Uterus (tissue), 4 donors: ENCODE measurements at places on chromosomes 5 and 9. TPM values are rescaled to one million over a fixed set of nuclear protein-coding genes. Genes with fewer than 3 reads are reported as not detected.

DNA sequence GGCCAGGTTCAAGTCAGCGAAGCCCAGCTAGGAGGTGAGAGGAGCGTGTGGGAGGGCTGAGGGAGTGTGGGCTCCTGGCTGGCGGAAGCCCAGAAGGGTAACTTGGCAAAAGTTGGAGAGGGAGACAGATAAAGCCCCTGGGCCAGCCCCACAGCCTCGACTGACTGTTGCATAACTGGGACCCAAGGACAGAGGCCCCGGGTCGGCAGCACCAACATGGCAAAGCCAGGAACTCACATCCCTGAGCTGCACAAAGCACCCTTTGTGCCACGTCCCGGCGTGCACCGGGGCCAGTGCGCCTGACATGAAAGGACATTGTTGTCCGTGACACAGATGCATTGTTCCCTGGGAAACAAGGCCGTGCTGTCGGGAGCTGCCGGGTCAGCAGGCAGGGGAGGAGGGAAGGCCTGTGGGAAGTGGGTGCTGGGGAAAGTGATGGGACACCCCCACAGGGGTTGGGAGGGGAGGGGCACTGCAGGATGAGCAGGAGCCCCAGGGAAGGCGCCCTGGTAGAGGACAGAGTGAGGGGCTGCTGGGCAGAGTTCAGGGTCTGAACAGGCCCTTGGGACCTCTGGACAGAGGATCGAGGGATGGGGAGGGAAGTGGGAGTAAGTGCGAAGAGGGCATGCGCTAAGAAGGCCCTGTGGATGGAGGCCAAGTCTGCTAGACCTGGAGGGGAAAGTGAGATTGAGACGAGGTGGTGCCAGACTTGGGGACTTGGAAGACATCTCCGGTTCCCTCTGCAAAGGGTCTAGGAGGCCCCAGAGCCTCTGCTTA lies 13.0 kb upstream of the DPM2 start:
- no peaks in the 10 kb centered on the region for H3K36me3 ChIP-seq
- H3K27ac ChIP-seq, result peak overlapping the region; percentile 59
- H3K27me3 ChIP-seq, result no peaks in the 10 kb centered on the region
- no peak overlapping the region for H3K4me3 ChIP-seq
- H3K4me1 ChIP-seq, result peaks cover 2% of the 10 kb centered on the region

DNA sequence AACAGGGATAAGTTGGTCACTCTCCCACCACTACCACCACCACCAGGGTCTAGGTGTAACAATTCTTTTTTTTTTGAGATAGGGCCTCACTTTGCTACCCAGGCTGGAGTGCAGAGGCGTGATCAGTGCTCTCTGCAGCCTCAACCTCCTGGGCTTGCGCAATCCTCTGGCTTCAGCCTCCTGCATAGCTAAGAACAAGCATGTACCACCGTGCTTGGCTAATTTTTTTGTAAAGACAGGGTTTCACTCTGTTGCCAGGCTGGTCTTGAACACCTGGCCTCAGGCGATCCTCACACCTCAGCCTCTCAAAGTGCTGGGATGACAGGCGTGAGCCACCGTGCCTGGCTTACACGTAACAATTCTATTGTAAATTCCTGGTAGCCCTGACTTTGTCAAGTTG lies 27.5 kb downstream of the CORO2A start:
- H3K4me1 ChIP-seq, result no peaks in the 10 kb centered on the region
- H3K36me3 ChIP-seq, result no peaks in the 10 kb centered on the region
- H3K4me3 ChIP-seq, result no peak overlapping the region

Gene WDR38
- total RNA-seq, result not detected

GRCh38 chr9:37621273-37622121 lies 29.1 kb upstream of the TOMM5 start:
- no peak overlapping the region for H3K27ac ChIP-seq
- no peaks in the 10 kb centered on the region for H3K36me3 ChIP-seq
- no peak for DNase-seq
- H3K27me3 ChIP-seq, result no peaks in the 10 kb centered on the region
- no peaks in the 10 kb centered on the region for H3K4me1 ChIP-seq
- H3K4me3 ChIP-seq, result no peak overlapping the region

- no peak for DNase-seq
- H3K4me1 ChIP-seq, result no peaks in the 10 kb centered on the region
- H3K36me3 ChIP-seq, result no peaks in the 10 kb centered on the region
- H3K27ac ChIP-seq, result no peak overlapping the region
- no peak overlapping the region for H3K4me3 ChIP-seq
These were observed 14.7 kb downstream of the IL31RA start for GRCh38 chr5:55865831-55866230.

DNA sequence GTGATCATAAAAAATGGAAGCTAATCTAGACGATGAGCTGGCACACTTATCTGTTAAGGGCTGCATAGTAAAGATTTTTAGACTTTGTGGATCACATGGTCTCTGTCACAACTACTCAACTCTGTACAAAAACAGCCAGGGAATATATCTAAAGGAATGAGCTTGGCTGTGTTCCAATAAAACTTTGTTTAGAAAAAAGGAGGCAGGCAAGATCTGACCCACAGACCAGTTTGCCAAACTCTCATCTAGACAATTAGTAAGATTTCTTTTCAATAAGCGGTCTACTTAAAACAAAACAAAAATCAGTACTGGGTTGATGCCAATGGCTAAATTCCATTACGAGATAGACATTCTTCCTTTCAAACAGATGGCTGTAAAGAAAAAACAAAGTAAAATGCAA lies 53.0 kb upstream of the RETREG1 start:
- no peaks in the 10 kb centered on the region for H3K27me3 ChIP-seq
- H3K4me3 ChIP-seq, result no peak overlapping the region
- H3K27ac ChIP-seq, result no peak overlapping the region
- H3K4me1 ChIP-seq, result no peaks in the 10 kb centered on the region
- H3K36me3 ChIP-seq, result no peaks in the 10 kb centered on the region

DNA sequence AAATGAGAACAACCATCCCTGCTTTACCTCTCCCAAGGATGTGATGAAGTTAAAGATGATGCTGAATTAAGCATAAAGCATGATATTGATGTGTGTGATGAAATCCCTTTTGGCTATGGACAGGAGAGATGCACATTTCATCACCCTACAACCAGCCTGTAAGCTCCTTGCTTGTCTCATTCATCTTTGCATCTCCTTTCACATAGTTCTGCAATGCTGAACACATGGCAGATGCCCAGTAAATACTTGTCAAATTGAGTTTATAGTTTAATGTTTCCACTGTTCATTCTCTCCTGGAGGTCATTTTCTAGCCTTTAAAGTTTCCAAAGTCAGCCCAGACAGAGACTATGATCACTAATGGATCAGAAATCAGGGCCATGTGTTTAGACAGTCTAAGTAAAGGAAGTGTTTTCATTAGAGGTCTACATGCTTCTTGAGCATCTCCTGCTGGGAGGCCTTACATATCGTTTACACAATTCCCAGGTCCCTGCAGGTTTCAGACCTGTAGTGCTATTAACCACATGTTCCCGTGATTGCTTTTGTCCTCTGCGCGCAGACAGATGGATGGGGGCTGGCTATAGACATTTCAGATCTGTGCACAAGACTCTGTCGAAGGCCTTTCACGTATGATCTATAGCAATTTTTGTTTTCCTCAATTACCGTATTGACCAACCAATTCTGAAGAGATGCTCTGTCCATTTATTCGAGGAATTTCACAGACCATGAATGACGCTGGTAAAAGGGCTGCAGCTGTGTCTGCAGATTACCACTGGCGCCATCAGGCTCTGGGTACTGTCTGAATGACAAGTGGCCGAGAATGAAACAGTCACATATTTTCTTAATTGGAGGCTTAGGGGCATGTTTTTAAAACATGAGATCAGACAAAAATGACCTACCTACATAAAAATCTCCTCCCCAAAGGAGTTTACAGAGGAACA lies 49.0 kb upstream of the CKMT2 start:
- DNase-seq, result no peak
- no peaks in the 10 kb centered on the region for H3K27me3 ChIP-seq
- H3K4me3 ChIP-seq, result no peak overlapping the region
- H3K27ac ChIP-seq, result no peak overlapping the region
- no peaks in the 10 kb centered on the region for H3K4me1 ChIP-seq

Gene ADAMTSL1
- 164 TPM for total RNA-seq

GRCh38 chr5:92424785-92425426 lies 1041.8 kb upstream of the ARRDC3 start:
- no peak overlapping the region for H3K4me3 ChIP-seq
- no peak for DNase-seq
- no peaks in the 10 kb centered on the region for H3K27me3 ChIP-seq
- no peaks in the 10 kb centered on the region for H3K4me1 ChIP-seq
- no peaks in the 10 kb centered on the region for H3K36me3 ChIP-seq

Gene PPP1R26
- 3.6 TPM for total RNA-seq

GRCh38 chr9:122346478-122347347 lies 24.1 kb upstream of the PTGS1 start:
- no peaks in the 10 kb centered on the region for H3K4me1 ChIP-seq
- peak overlapping the region; percentile 39 for H3K27ac ChIP-seq
- H3K36me3 ChIP-seq, result no peaks in the 10 kb centered on the region

GRCh38 chr5:40616781-40617180 lies 62.9 kb upstream of the PTGER4 start:
- no peak overlapping the region for H3K27ac ChIP-seq
- no peaks in the 10 kb centered on the region for H3K4me1 ChIP-seq
- H3K4me3 ChIP-seq, result no peak overlapping the region
- H3K27me3 ChIP-seq, result no peaks in the 10 kb centered on the region

Gene OR2S2
- not detected for total RNA-seq

Gene TMEM174
- total RNA-seq, result not detected

- no peak for DNase-seq
- peak overlapping the region; percentile 79 for H3K27ac ChIP-seq
- no peaks in the 10 kb centered on the region for H3K27me3 ChIP-seq
- no peak overlapping the region for H3K4me3 ChIP-seq
- no peaks in the 10 kb centered on the region for H3K4me1 ChIP-seq
- no peaks in the 10 kb centered on the region for H3K36me3 ChIP-seq
These were observed 2.7 kb downstream of the ADAMTS2 start for GRCh38 chr5:179342577-179342976.

GRCh38 chr5:150659360-150660107 lies 1.5 kb upstream of the MYOZ3 start:
- peak overlapping the region; percentile 45 for H3K27ac ChIP-seq
- no peak overlapping the region for H3K4me3 ChIP-seq
- no peaks in the 10 kb centered on the region for H3K36me3 ChIP-seq
- H3K4me1 ChIP-seq, result no peaks in the 10 kb centered on the region
- DNase-seq, result no peak
- H3K27me3 ChIP-seq, result no peaks in the 10 kb centered on the region

GRCh38 chr9:131405858-131406537 lies 12.1 kb downstream of the PRRC2B start:
- H3K27ac ChIP-seq, result peak overlapping the region; percentile 9
- DNase-seq, result no peak
- H3K4me1 ChIP-seq, result peaks cover 50% of the 10 kb centered on the region
- H3K27me3 ChIP-seq, result no peaks in the 10 kb centered on the region

Gene PCDHB16
- total RNA-seq, result 10.2 TPM

Gene NUDT12
- 1.5 TPM for total RNA-seq

Gene HAPLN1
- not detected for total RNA-seq

Gene SHC3
- 0.51 TPM for total RNA-seq

DNA sequence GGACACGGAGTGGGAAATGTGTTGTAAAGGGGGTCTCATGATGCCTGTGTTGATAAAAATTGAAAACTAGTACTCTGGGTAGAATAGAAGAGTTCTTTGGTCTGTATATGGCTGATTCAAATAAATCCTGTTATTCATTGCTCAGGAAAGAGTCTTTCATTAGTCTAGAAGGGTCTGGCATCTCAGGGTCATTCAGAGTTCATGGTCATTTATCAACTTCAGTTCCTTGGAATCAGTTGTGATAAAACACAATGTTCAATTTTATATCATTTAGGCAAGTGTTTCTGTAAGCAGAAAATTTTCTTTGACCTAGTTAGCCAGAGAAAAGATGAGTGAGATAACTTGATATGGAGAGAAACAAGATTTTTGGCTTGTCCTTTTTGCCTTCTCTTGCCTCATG lies 36.3 kb downstream of the SPATA31D1 start:
- no peak for DNase-seq
- H3K4me1 ChIP-seq, result no peaks in the 10 kb centered on the region
- no peak overlapping the region for H3K4me3 ChIP-seq
- H3K27me3 ChIP-seq, result no peaks in the 10 kb centered on the region
- H3K36me3 ChIP-seq, result no peaks in the 10 kb centered on the region

Gene SIT1
- not detected for total RNA-seq

DNA sequence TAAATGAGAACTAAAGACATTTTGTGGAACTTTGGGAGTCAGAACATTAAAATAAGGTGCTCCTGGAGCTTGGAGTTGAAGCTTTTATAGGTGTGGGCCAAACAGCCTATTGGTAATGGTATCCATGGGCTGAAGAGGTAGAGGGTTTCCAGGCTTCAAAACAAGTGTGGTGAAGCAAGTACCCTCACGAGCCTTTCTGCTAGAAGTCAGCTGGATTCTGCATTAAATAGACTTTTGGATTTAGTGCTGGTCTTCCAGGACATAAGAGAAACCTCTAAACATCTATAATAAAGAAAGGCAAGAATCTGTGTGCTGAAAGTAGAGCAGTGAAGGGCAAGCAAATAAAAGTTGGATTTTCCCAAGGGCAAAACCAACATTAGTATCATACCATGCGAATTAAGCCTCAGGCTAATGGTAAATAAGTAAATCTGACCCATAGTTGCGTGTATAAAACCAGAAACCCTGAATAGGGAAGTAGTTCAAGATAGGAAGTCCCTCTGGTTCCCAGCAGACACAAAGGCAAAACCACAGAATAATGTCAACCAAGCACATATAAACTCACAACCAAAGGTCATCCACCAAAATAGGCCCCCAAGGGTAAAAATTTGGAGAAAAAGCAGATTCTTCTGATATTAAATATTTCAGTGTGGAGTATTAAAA lies 306.3 kb downstream of the TLE4 start:
- H3K27me3 ChIP-seq, result no peaks in the 10 kb centered on the region
- DNase-seq, result no peak
- no peak overlapping the region for H3K27ac ChIP-seq
- no peak overlapping the region for H3K4me3 ChIP-seq
- H3K4me1 ChIP-seq, result no peaks in the 10 kb centered on the region

Gene IL3
- not detected for total RNA-seq

DNA sequence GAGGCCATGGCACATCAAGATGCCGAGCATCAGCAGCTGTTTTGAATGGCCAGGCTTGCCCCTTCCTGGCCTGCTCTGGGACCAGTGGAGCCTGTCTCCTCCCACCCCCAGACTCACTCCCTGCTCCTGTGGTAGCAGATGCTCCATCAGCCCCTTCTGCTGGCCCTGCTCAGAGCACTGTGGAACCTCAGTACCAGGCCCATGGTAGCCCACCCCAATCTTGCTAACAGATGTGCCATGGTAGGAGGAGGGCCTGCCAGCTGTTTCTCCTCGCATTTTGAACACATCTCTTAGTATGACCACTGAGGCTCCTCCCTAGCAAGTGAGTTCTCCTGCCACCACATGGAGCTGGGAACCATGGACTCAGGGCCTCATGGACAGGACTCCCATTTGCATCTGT lies 29.5 kb downstream of the COL27A1 start:
- no peaks in the 10 kb centered on the region for H3K27me3 ChIP-seq
- H3K4me3 ChIP-seq, result no peak overlapping the region
- no peak for DNase-seq
- H3K4me1 ChIP-seq, result no peaks in the 10 kb centered on the region
